ENCODE measurements at places on chromosomes 7 and 10. TPM values are rescaled to one million over a fixed set of nuclear protein-coding genes. Genes with fewer than 3 reads are reported as not detected.

Gene INHBA
- total RNA-seq: 38.6 TPM

Gene CDH23
- total RNA-seq: 18.7 TPM

Gene NUP42
- total RNA-seq: 16.6 TPM

Gene CARD11
- total RNA-seq: 0.99 TPM

Gene OPN1SW
- not detected for total RNA-seq

Gene LBX1
- not detected for total RNA-seq
